ENCODE measurements at places on chromosomes 7 and 10.

DNA sequence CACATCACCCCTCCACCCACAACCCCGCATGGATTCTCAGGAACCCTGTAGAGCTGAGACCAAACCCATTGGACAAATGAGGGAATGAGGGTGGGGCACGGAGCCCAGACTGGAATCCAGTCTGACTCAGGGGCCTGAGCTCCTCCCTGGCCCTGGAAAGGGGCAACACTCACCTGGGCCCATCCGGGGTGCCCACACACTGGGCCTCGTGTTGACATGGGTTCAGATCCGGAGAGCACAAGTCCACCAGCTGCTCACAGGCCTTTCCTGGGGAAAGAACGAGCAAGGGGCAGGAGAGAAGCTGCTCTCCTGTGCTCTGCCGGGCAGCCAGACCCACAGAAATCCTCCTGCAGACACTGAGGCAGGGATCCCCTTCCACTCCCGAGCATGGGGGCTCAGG lies 172.2 kb downstream of the SLIT1 start:
- no peak for DNase-seq

- no peak for DNase-seq
Measured at GRCh38 chr7:128215281-128215680, 25.8 kb upstream of the LEP start.

DNA sequence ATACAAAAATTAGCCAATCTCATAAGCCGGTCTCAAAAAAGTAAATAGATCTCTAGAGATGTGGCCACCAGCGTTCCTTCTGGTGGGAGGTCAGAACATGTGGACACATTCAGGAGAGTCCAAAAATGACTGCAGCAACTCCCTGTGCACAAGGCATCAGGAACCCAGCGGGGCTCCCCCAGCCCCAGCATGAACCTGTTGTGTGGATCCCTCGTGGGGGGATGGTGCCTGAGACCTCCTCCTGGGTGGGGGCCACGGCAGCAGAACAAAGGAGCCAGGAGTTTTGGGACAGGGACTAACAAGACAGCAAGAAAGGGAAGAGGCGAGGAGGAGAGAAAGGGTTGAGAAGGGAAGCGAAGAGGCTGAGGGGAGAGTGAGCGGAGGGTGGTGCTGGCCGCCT lies 121.8 kb downstream of the WDR37 start:
- no peak for DNase-seq

DNA sequence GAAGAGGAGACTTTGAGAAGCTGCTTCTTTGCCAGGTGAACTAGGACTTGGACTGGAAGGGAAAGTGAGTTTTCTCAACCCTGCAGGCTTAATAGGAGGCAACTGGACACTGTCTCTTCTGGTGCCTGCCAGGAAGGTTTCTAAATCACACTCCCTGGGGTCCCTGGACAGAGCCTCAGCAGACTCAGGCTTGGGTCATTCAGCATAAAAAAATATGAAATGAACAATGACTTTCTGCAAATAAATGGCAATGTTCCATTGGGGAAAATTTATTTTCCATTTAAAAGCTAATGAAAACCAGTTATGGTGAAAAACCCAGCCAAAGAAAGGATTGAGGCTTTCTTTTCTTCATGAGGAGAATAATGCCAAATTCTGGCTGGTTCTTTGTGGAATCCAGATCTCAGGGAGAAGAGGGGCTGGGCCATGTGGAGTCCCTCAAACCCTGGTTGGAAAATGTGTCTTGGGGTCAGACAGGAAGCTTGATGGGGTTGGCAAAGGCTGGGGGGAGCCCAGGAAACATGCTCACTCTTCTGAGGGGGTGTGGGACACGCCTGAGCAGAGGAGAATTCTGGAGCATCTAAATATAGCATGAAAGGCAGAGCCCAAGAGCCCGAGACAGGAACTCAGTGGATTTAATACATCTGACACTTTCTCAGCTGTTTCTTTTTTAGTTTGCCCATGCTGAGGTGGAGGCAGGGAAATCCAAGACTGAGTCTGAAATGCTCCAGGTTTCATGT lies 65.2 kb upstream of the EMX2 start:
- no peak for DNase-seq

DNA sequence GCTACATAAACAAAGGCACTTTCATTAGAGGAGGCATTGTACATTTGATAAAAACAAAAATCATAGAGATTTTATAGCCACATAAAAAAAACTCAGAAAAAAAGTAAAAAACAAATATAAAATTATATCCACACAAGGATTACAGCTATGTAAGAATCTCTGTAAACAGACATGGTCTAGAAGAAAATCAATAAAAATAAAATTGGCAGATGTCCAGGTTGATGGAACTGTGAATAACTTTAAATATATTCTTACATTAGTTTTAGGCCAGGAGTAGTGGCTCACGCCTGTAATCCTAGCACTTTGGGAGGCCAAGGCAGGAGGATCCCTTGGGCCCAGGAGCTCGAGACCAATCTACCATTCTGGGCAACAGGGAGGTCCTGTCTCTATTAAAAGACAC lies 19.2 kb downstream of the SLC35B4 start:
- no peak for DNase-seq

DNA sequence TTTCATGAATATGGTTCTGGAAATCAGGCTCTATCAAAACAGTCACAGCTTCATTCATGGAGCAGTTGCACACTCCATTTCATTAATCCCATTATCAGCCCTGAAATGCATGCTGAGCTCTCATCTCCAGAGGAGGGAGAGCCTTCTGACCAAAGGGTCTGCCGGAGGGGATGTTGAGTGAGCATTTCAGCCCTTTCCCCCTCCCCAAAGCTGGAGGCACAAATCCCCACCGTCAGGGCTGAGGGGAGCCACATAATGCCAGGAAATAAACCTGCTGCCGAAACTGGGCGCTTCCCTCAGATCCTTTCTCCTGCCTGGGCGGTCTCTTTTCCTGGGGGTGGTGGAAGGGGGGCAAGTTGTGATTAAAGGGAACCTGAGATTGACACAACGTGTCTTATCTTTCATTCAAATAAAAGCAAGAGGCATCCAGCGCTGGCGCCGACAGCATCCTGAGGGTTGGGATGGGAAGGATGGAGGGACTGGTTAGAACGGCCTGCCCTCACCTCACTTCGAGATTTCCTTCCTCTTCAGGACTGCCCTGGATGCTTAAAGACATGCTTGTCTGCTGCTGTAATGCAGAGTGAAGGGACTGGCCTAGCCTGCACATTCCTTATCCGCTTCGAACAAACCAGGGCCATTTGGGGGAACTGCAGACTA lies 71.6 kb downstream of the TLL2 start:
- no peak for DNase-seq

- no peak for DNase-seq
Measured at GRCh38 chr10:98384531-98385133, 30.4 kb downstream of the PYROXD2 start.

DNA sequence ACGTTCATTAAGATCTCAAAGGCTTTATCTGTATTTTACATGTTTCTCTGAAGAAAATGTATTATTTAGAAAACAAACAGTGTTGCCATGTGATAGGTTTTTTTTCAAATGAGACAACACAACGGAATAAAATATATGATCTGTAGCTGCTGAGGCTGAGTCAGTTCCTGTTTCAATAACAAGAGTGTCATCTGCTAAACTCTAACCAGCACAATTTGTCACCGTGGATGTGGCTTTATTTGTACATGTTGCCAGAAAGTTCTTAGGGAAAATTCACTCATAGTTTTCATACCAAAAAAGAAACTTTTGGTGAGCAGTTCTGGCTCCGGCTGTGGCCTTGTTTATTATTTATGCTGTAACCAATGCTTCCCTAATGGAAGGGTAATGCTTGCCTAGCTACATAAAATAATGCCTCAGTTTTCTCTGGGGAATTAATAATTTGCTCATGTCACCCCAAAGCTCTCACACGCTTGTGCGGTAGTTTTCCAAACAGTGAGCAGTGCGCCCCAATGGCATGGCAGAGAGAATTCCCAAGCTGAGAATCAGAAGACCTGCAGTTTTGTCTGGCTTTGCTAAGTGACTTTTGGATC lies 20.3 kb upstream of the KLF6 start:
- DNase-seq, result no peak

DNA sequence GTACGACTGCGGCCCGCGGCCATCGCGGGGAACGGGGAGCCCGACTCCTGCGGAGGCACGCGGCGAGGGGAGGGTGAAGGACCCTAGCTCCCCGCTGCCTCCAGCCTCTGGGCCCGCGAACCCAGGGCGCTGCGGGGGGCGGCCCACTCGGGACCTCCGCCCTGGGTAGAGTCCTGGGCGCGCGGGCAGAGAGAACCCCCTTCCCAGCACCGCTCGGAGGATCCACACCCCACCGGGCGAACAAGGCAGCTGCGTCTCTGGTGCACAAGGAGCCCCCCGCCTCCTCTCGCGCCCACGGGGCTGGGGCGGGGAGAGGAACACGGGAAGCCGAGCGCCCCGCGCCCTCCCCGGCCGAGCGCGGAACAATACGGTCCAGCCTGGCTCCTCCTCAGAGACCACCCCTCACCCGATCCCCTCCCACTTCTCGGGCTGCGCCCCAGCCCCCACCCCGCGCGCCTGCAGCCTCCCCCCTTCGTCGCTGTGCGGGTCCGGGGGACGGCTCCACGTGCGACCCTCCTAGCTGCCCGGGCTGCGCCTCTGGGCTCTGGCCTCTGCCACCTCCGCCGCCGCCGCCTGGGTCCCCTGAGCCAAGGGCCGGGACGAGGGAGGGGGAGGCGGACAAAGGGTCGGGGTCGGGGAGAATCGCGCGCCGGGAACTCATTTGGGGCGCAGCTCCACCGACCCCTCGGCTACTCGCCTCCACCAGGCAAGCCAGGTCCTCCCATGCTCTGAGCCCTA lies at the start of gene WDR86:
TSS of gene WDR86 (minus strand) at position 372 of the 738 bp plus-strand sequence. CDS start 449 bp downstream, outside the sequence.
- peak; percentile 23 for DNase-seq

- DNase-seq, result no peak
Measured at GRCh38 chr7:44176486-44176885, 12.8 kb downstream of the GCK start.

DNA sequence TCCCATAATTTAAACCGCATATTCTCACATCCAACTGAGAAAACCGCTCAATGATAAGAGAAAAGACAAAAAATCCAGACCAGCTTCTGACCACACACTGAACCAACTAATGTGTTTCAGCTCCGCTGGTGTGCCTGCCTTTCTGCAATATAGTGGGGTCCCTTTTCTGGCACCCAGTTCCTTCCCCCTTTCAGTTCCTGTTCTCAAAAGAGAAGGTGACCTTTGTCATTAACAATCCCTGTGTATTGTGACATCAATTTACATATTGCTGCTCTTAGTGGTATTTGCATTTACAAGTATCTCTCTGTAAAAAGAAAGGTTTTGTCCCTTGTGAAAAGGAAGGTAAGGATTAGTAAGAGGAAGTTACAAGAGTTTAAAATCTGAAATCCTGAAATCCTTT lies 1.4 kb downstream of the PPP1R17 start:
- no peak for DNase-seq

- no peak for DNase-seq
Measured at GRCh38 chr7:105905209-105905909, 29.0 kb upstream of the ATXN7L1 start.

DNA sequence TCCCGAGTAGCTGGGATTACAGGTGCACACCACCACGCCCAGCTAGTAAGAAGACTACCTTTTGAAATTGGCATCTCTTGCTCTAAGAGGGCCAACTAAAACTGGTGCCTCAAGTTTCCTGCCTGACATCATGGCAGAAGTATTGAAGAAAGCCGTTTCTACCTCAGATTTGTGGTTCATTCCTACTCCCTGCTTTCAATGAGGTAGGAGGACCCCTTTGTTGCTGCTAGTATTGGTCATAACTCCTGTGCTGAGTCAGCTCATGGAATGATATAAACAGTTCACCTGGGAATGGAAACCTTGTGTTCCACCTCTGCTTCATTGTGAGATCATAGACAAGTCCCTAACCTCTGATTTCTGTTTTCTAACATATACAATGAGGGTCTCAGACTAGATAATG lies 82.8 kb downstream of the CDK6 start:
- DNase-seq, result no peak

DNA sequence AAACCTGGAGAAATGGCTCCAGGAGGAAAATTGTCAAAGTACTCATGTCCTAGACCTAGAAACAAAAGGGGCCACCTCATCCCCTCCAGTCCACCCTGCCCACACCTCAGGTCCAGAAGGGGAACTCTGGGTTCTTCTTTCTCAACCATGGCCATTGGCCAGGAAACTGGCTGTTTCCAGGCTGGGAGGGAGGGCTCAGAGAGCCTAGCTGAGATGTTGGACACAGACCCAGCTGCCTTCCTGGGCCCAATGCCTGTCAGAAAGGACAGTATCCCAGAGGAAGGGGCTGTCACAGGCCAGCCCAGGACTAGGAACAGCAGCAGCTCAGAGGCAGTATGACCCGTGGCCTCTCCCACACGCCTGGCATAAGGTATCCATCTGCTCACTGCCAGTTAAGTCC lies 9.6 kb downstream of the GRID1 start:
- no peak for DNase-seq

Measured in NCI-H1092 treated with DMSO at 0.1 percent for 48 hours (cell line).